ENCODE measurements at places on chromosomes 2 and 18. TPM values are rescaled to one million over a fixed set of nuclear protein-coding genes. Genes with fewer than 3 reads are reported as not detected.
A peak's percentile ranks its signal among the peaks of the same experiment; 100 is the strongest.

The IAH1 gene
- 45.6 TPM for total RNA-seq

The RNF103 gene
- 26.5 TPM for total RNA-seq

The CKAP2L gene
- 28.2 TPM for total RNA-seq

The ELOA2 gene
- total RNA-seq: not detected

The GDF7 gene
- not detected for total RNA-seq

The EMILIN2 gene
- 2.2 TPM for total RNA-seq

The GPR55 gene
- not detected for total RNA-seq

- DNase-seq: peak; percentile 52
- H3K36me3 ChIP-seq: no peaks in the 10 kb centered on the region
- peaks cover 16% of the 10 kb centered on the region for H3K4me1 ChIP-seq
- no peak overlapping the region for H3K27ac ChIP-seq
Measured at GRCh38 chr2:88554189-88554588, 73.1 kb downstream of the EIF2AK3 start.

DNA sequence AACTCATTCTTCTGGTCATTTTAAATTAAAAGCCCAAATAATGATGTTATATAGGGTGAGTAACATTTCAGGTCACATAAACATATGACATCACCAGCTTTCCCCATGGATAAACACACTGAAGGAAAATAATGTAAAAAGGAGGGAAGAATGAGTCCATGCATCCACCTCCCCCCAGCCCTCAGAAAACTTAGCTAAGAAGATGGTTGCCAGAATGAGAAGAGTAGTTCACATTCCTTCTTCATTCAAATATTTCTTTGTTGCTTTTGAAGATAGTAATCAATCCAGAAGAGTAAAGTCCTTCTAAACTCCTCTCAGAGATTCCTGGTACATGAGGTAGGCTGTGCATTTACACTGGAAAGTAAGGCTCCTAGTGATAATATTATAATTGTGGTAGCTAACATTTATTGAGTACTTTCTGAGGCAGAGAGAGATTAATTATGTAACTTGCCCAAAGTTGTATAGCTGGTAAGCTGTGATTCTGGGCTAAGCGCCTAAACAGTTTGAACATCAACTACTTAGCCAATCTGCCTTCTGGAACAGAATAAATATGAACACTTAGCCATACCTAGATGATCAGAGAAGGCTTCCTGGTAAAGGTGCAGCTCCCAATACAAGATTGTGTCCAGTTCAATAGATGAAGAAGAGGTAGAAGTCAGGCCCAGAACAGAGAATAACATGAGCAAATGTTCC is 256.7 kb upstream of the FN1 start:
- no peaks in the 10 kb centered on the region for H3K36me3 ChIP-seq
- H3K4me3 ChIP-seq: no peak overlapping the region
- H3K27me3 ChIP-seq: no peaks in the 10 kb centered on the region
- H3K4me1 ChIP-seq: no peaks in the 10 kb centered on the region

GRCh38 chr2:219946529-219946928 is 319.1 kb downstream of the SLC4A3 start:
- no peaks in the 10 kb centered on the region for H3K36me3 ChIP-seq
- H3K27me3 ChIP-seq: no peaks in the 10 kb centered on the region
- no peak overlapping the region for H3K27ac ChIP-seq
- no peak overlapping the region for H3K4me3 ChIP-seq
- DNase-seq: no peak

DNA sequence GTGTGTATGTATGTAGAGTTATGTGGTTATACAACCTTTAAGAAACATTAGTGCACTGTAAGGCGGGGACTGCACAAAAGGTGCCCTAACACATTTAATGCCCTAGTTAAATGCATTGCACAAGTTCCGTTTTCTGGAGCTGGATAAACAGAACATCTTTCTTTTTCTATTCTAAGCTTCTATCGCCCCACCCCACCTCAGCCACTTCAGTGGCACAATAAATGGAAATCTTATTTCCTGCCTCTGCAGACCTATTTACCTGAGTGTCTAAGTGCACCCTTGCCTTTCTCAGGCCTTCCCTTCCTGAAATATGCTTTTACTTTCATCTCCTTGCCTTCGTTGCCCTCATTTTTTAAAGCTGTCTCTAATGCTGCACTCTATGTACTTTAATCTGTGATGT is 123.5 kb downstream of the TANC1 start:
- H3K27ac ChIP-seq: no peak overlapping the region
- no peaks in the 10 kb centered on the region for H3K27me3 ChIP-seq
- no peak for DNase-seq
- H3K4me3 ChIP-seq: no peak overlapping the region
- H3K4me1 ChIP-seq: no peaks in the 10 kb centered on the region

- no peaks in the 10 kb centered on the region for H3K27me3 ChIP-seq
- H3K4me1 ChIP-seq: peaks cover 47% of the 10 kb centered on the region
- no peak overlapping the region for H3K4me3 ChIP-seq
- DNase-seq: no peak
Measured at GRCh38 chr2:216188559-216188850, 79.4 kb downstream of the XRCC5 start.

DNA sequence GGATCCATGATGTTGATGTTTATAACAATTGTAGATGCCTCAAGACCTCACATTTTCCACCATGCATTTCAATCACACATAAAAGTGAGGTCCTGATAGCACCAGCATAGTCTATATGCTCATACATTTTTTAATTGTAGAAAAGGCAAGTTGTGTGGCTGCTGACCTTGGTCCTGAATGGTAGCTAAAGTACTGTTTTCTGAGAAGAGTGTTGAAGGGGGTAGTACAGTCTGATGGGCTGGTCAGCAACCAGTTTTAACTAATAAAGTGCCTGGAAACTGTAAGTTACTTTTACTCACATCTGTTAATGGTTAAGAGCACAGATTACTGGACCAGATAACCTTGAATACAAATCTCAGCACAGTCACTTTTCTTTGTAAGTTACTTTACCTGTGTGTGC is 15.9 kb downstream of the ZNF638 start:
- peaks cover 19% of the 10 kb centered on the region for H3K36me3 ChIP-seq
- no peaks in the 10 kb centered on the region for H3K4me1 ChIP-seq
- no peak overlapping the region for H3K27ac ChIP-seq
- H3K27me3 ChIP-seq: no peaks in the 10 kb centered on the region
- peak; percentile 35 for DNase-seq
- no peak overlapping the region for H3K4me3 ChIP-seq

GRCh38 chr2:149418065-149418464 is 87.7 kb downstream of the LYPD6 start:
- no peaks in the 10 kb centered on the region for H3K4me1 ChIP-seq
- no peaks in the 10 kb centered on the region for H3K36me3 ChIP-seq
- H3K27ac ChIP-seq: no peak overlapping the region

GRCh38 chr2:241936457-241937133 is 67.1 kb downstream of the RTP5 start:
- H3K36me3 ChIP-seq: no peaks in the 10 kb centered on the region
- H3K27me3 ChIP-seq: no peaks in the 10 kb centered on the region
- peaks cover 6% of the 10 kb centered on the region for H3K4me1 ChIP-seq

- peak; percentile 24 for DNase-seq
- H3K4me3 ChIP-seq: peak overlapping the region; percentile 76
- no peaks in the 10 kb centered on the region for H3K36me3 ChIP-seq
- peaks cover 20% of the 10 kb centered on the region for H3K4me1 ChIP-seq
- no peaks in the 10 kb centered on the region for H3K27me3 ChIP-seq
Measured at GRCh38 chr2:63587814-63588384, 378 bp downstream of the WDPCP start.

DNA sequence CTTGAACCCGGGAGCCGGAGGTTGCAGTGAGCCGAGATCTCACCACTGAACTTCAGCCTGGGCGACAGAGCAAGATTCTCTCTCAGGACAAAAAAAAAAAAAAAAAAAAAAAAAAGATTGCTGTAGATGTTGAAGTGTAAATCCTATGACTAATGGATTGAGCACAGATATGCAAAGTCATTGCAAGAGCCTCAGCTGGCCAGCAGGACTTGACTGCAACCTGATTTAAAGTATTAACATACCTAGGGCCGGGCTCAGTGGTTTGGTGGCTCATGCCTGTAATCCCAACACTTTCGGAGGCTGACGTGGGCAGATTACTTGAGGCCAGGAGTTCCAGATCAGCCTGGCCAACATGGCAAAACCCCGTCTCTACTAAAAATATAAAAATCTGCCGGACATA is 103.4 kb upstream of the MSH2 start:
- DNase-seq: no peak
- no peaks in the 10 kb centered on the region for H3K27me3 ChIP-seq
- no peaks in the 10 kb centered on the region for H3K36me3 ChIP-seq
- H3K4me1 ChIP-seq: peaks cover 26% of the 10 kb centered on the region

DNA sequence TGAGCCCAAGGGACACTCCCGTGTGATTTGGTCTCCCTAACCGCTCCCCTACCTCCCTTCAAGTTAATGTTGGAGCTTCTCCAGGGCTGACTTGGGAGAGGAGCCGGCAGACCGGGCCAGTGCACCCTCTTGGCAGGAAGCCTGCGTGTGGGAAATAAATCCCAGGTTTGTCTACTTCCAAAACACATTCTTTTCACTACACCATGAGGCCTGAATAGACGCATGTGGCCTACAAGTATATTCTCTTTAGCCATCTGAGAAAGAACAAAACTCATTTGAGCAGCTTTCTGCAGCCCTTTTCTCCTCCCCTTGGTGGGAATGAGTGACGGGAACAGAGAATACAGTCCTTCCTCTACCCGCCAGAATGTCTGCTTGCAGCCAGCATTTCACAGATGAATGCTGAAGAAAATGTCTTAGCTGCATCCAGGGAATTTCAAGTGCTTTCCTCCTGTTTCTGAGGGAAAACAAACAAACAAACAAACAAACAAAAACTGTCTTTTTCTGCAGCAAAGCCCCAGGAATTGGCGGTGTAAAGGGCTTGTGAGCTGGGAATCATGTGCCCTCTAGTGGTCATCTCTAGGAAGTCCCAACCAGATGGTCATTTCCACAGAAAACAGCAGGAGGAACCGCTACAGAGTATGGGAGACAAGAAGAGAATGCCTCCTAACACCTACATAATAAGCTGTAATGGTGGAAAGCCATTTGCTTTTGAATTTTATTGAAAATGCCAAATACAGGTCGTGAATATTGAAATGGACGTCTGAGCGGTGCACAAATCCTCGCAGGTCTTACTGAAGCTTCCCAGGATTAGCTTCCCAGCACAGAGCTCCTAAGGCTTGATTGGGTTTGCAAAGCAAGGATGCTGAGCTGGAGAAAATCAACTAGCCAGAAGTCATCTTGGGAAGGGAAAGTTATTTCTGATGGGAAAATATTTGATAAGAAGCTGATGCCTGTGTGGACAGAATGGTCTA is 41.2 kb upstream of the DAPL1 start:
- H3K36me3 ChIP-seq: no peaks in the 10 kb centered on the region
- no peak overlapping the region for H3K4me3 ChIP-seq
- peaks cover 7% of the 10 kb centered on the region for H3K27me3 ChIP-seq
- peaks cover 6% of the 10 kb centered on the region for H3K4me1 ChIP-seq
- H3K27ac ChIP-seq: no peak overlapping the region

DNA sequence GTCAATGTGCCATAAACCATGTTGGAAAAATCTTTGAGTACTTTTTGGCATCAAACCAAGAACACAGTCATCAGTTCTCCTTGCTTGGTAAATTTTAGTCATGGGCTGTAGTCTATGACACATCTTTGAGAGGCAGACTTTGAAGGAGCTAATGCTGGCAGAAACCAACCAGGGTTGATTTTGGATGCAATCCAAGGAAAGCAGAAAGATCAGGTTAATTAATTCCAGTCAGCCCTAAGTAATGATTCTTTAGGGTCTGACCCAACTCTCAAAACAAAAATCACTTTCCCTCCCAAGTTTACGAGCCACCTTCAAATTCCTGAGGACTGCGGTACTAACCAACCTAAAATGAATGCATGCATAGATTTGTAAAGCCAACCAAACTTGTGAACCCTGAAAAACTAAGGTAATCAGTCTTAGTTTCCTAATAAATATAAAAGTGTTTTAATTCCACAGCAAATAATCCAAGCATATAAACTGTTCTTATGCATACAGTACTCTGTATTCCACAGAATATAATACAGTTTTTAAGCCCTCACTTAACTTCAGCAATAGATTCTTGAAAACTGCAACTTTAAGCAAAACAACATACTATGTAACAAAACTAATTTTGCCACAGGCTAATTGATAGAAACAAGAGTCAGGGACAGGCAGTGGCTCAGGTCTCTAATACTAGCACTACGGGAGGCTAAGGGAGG is 22.0 kb downstream of the AP1S3 start:
- H3K4me1 ChIP-seq: peaks cover 8% of the 10 kb centered on the region
- H3K27ac ChIP-seq: no peak overlapping the region
- no peaks in the 10 kb centered on the region for H3K36me3 ChIP-seq

DNA sequence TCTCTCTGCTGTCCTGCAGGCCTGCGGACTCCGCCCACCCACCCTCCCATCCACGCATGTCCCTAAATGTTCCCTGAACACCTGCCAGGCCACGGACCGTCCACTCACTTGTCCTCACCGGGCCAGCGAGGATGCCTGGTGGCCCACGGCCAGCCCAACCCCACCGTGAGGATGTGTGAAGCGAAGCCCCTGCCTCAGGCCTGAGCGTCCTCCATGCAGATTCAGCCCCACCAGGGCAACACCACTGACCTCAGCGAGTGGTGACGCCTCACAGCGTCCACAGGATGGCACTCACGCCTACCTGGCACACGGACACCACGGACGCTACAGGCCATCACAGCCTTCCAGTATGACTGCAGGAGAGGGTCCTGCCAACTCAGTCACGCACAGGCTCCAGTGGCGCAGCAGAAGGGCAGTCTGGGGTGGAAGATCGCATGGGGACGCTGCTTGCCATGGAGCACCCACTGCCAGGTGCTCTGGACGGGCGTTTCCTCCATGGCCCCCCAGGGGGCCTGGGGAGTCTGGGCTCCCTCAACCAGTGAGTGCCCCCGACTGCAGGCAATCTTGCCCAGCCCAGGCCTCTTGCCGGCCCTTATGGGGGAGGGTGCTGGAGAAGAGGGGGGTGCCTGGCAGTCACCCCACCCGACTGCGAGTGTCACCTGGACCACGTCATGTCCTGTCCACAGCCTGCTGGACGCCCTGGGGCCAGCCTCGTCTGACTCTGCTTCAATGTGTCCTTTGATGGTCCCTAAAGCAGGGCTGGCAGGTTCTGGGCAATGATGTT is 25.4 kb downstream of the HDAC4 start:
- no peak overlapping the region for H3K27ac ChIP-seq
- H3K4me1 ChIP-seq: no peaks in the 10 kb centered on the region
- H3K4me3 ChIP-seq: no peak overlapping the region

- H3K4me1 ChIP-seq: peaks cover 7% of the 10 kb centered on the region
- no peaks in the 10 kb centered on the region for H3K27me3 ChIP-seq
- no peak overlapping the region for H3K27ac ChIP-seq
- DNase-seq: no peak
- no peaks in the 10 kb centered on the region for H3K36me3 ChIP-seq
Measured at GRCh38 chr2:136209561-136210454, 91.9 kb upstream of the CXCR4 start.

GRCh38 chr18:63684718-63685117 is 18.0 kb upstream of the SERPINB11 start:
- DNase-seq: no peak
- no peak overlapping the region for H3K27ac ChIP-seq
- H3K36me3 ChIP-seq: no peaks in the 10 kb centered on the region
- H3K27me3 ChIP-seq: no peaks in the 10 kb centered on the region
- no peak overlapping the region for H3K4me3 ChIP-seq
- peaks cover 14% of the 10 kb centered on the region for H3K4me1 ChIP-seq
